ENCODE measurements at places on chromosomes 6 and 20.
A peak's percentile ranks its signal among the peaks of the same experiment; 100 is the strongest.

DNA sequence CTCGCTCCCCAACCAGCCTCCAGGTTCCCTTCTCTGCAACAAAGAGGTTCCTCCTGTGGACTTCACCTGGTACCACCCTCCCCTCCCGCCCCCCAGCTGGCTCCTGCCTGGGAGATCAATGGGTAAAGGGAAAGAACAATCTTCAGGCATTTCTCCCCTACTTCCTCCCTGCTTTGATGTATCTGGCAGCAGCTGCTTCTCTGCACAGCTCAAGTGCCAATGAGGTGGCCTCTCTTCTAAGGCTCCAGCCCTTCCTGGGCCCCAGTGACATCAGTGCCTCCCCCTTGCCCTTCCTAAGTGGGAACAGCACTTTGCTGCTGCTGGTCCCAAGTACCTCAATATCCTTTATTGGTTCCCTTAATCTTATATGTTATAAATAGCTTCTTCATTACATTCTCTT lies 23.5 kb downstream of the MOCS1 start:
- no peak for DNase-seq

GRCh38 chr6:50927800-50928199 lies 109.1 kb downstream of the TFAP2B start:
- no peak for DNase-seq

DNA sequence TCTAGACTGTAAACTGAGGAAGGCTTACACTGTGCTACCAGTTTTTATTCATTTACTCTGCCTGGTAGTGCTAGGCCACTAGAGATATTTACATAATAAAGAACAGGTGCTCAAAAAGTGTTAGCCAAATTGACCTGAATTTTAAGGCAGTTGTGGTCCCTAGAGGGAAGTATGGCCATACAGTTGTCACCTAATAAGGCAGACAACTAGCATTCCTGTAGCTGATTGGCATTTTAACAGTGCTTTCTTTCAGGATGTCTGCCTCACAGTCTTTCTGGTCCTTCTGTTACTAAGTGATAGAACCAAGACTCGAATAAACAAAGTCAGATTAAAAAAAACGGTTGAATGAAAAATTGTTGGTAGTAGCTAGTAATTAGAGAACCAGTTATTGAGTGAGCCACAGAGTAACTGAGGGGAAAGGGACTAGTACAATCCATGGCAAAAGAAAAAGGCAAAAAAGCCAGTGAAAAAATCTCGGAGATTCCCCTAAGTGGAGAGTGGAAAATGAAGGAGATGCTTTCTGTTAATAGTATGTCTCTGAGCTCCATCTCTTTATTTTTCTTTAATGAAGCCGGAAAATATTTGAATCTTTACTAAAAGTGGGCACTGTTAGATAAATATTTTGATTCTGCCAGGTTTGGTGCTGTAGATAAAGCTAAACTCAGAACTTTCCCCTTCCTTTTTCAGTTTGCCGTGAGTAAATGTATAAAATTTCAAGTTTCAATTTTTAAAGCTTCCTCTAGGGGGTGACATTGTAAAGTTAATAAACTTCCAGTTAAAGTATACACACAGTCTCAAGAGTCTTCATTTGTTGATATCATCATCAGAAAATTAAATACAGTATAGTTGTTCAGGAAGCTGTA lies 9.1 kb downstream of the VTA1 start:
- no peak for DNase-seq

- DNase-seq, result no peak
Observed at GRCh38 chr6:107396211-107396610, 63.2 kb downstream of the PDSS2 start.

- no peak for DNase-seq
Observed at GRCh38 chr6:79246891-79247290, 12.4 kb upstream of the HMGN3 start.

GRCh38 chr6:95546148-95546547 lies 31.2 kb upstream of the MANEA start:
- no peak for DNase-seq

- no peak for DNase-seq
Observed at GRCh38 chr6:152117156-152118133, 310.0 kb downstream of the ESR1 start.

DNA sequence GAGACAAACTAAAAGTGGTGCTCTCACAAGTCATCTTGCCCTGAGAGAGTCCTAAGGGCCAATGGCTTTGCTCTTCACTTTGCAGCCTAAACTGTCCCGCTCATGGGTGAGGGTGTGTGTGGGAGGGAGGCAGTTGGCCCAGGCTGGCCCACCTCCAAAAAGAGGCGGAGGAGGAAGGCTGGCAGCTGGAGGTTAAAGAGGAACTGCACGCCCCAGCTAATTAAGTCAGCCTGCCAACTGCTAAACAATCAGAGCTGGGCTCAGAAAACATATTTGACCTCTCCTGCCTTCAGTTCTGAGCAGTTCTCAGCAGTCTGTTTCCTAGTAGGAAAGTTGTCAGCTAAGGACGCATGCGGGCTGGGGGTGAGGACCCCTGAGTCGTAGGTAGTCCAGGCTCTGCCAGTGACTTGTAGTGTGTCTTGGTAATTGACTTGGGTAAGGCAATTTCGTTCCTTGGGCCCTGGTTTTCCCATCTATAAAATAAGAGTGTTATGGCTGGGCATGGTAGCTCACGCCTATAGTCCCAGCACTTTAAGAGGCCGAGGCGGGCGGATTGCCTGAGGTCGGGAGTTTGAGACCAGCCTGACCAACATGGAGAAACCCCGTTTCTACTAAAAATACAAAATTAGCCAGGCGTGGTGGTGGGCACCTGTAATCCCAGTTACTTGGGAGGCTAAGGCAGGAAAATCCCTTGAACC lies 17.0 kb downstream of the GSS start:
- no peak for DNase-seq

- peak; percentile 92 for DNase-seq
Observed at GRCh38 chr20:36835453-36836198, 40.3 kb upstream of the TLDC2 start.

DNA sequence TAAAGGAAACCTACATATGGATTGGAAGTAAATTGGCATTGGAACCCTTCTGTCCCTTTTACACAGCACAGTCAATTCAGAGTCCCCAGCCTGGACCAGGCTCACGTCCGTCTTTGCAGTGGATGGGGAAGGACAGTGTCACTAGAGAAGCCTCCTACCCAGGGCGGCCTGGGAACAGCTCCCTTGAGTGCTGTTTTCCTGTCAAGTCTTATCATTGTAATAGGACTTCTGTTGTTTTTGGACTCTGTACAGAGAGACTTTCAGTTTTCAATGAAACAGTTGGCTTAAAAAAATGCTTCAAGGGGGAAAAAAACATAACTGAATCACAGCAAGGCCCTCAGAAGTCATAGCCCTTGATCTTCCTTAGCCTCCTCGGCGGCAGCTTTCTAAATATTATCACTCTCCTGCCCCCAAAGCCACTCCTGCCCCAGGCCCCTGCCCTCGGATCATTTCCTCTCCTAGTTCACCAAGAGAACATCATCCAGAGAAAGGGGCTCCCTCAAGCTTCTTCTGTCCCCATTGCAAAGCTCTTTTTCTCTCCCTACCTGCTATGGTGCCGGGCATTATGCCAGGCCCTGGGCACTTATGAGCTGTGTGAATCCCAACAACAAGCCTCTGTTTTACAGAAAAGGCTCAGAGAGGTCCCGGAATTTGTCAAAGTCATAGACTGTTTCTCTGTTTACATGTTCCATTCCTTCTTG lies 37.8 kb upstream of the CNKSR3 start:
- no peak for DNase-seq

- DNase-seq, result no peak
Observed at GRCh38 chr6:125793863-125794262, 3.1 kb downstream of the NCOA7 start.

DNA sequence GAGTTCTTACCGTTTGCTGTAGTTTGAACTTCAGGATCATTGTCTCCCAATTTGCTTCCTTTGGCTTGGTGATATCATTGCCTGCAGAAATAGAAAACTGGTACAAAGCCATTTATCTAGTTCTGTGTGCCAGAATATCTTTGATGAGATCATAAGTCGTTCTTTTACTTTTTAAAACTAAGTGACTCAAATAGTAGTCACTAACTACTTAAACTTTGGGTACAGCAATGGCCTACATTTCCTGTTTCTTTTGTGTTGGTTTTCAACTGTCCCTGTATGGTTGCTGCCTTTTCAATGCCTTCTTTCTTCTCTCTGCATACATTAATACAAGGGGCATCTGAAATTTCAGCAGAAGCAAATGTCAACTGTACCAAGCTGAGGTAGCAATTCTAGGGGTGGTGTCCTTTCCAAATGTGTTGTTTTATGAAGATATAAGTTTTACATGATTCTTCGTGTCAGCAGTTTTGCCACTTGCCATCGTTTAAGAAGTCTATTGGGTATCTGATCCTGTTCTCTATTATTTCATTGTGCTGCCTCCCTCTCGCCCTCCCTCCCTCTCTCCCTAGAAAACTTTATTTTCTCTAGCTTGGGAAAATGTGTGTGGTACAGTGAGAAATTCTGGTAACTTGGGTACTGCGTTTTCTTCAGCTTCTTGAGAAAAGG lies 238.5 kb downstream of the FARS2 start:
- no peak for DNase-seq

GRCh38 chr6:137216875-137217553 lies 2.2 kb downstream of the IFNGR1 start:
- no peak for DNase-seq

- DNase-seq, result no peak
Observed at GRCh38 chr6:3133515-3133914, 15.0 kb downstream of the BPHL start.

- DNase-seq, result no peak
Observed at GRCh38 chr20:34112600-34113101, 608 bp upstream of the EIF2S2 start.

- DNase-seq, result no peak
Observed at GRCh38 chr6:43426928-43427405, 374 bp upstream of the ABCC10 start.

- no peak for DNase-seq
Observed at GRCh38 chr20:44649126-44649525, 2.4 kb downstream of the ADA start.

DNA sequence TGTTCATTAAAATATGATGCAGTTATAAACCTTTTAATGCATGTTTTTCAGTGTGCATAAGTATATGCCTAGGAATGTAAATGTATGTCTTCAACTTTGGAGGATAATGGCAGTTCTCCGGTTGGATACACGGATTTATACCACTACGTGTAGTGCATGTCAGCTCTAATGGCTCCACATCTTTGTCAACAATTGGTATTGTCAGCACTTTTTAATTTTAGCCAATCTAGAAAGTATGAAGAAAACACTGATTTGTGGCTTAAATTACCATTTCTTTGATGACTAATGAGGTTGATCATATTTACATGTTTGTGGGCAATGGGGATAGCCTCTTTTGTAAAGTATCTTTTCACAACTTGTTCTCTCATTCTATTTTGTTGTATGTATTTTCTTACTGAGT lies 10.9 kb upstream of the RAB32 start:
- no peak for DNase-seq

DNA sequence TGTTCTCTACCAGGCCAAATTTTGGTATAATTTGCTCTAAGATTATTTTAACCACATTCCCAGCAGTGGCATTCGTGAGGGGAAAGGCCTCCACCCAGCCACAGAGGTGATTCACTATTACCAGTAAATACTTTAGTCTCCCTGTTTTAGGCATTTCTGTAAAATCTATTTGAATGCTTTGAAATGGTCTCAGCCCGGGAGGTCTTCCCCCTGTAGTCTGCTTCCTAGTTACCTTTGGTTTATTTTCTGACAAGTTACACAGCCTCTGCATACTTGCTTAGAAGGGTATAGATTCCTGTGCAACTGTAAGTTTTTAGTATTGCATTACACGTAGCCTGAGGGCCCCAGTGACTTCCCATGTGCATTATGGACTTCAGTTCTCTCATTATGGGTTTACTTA lies 248.7 kb downstream of the C6orf118 start:
- no peak for DNase-seq

DNA sequence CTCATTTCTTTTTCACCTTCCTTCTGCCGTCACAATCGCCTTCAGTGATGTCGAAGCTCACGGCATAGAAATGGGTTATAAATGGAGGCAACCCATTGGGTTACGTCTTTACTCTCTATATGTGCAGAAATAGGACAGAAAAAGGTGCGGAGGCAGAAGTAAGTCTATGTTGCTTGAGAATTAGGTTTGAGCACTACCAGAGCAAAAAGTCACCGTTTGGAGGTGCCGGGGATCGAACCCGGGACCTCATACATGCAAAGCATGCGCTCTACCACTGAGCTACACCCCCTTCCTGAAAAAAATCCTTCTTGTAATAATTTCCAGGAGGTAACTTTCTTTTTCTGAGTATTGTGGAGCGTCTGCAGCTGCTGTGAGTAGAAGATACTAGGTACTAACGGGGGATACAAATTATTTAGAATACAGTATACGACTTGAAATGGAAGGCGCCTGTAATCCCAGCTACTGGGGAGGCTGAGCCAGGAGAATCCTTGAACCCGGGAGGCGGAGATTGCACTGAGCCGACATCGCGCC lies 134.2 kb downstream of the TRIM27 start:
- no peak for DNase-seq

DNA sequence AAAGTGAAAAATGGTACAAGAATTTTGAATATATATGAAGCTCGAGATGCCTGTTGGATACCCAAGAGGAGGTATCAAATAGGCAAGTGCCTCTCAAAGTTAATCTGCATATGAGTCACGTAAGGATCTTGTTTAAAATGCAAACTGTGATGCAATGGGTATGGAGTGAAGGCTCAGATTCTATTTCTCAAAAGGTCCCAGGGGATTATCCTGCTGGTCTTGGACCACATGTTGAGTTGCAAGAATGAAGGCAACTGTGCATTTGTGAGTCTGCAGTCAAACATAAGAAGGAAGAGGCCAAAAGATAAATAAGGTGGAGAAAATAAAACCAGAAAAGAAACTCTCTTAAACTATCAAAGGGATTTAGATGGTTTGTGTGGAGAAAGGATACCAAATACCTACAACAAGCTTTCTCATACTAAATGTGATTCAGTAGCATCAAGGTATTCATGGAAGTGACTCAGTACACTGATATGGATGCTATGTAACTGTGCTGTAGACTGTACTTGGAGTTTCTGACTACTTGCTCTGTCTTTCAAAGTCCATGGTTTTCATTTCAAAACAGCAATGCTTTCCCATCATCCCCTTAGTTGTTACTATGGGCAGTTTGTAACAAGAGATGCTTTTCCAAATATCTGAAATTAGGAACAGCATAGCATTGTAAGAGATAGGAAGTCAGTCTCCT lies 106.3 kb downstream of the GFRAL start:
- DNase-seq, result peak; percentile 93

DNA sequence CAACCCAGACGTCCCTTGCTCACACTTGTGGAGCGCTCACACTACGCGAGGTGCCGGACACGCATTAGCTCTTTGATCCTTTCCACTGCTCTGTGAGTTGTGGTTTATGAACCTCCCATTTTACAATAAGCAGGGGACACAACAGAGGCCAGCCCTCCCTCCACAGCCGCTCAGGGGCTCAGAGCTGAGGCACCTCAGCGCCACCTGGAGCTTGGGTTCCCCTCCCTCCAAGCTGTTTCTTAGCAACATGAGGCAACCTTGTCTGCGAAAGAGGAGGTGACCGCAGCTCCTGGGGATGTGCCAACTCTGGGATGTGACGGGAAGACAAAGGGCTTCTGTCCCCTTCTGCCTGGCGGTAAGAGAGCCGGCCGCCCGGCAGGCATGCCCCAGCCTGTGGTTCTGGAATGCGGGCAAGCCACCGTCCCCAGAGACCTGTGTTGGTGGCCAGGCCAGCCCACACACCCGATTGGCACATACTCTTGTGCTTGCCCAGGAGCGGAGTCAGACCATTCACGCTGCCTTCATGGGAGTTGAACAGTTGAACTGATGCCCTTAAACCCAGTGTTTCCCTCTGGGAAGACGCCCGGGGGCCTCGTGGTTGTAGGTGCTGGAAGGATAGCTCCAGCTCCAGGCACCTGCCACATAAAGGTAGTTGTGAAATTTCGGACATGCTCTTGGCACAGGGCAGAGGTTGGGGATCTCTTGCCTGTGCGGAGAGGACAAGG lies 44.5 kb downstream of the RBM38 start:
- DNase-seq, result no peak

Data from fibroblast of the conjunctiva (primary cell).